Activated CD8-positive, alpha-beta memory T cell treated with anti-CD3 and anti-CD28 coated beads for 4 hours (primary cell): ENCODE measurements at places on chromosomes 2 and 18.

GRCh38 chr2:191302459-191303139 is 57.4 kb downstream of the MYO1B start:
- no peak for DNase-seq

DNA sequence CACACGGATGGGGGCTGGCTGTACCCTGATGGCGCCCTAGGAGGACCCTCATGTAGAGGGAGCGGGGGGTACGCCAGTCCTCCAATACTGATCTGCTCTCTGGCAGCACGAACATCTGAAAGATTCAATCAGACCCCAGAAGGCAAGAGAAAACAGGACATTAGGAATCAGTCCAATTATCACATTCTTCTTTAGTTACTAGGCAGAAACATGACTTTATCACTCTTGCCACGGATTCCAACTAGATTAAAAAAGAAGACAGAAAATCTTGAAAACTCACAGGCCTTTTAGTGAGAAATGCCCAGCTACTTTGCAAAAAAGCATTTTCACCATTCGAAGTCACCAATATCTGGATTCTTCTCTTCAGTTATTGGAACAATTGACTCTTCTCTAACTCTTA is 68.4 kb downstream of the ID2 start:
- DNase-seq = no peak

GRCh38 chr2:165633431-165633830 is 160.6 kb downstream of the GALNT3 start:
- DNase-seq = no peak

- DNase-seq = no peak
Observed at GRCh38 chr2:217941886-217942728, 60.7 kb downstream of the TNS1 start.

- no peak for DNase-seq
Observed at GRCh38 chr2:65300134-65300760, 72.6 kb downstream of the ACTR2 start.

DNA sequence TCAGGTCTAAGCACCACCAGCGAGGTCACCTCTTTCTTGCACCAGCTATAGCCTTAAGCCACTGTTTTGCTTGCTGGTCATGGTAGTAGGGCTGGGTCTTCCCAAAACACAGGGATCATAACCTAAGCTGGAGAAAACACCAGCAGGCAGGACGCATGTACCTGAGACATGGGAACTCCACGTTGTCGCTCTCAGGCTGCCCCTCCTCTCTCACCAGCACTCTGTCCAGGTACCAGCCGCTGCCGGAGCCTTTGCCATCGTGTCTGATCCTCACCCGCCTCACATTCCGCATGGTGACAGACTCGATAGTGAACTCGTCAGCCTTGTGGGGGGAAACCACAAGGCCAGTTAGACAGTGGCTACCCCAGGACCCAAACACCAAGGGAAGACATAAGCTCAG is 79.5 kb downstream of the LOXHD1 start:
- DNase-seq = no peak

DNA sequence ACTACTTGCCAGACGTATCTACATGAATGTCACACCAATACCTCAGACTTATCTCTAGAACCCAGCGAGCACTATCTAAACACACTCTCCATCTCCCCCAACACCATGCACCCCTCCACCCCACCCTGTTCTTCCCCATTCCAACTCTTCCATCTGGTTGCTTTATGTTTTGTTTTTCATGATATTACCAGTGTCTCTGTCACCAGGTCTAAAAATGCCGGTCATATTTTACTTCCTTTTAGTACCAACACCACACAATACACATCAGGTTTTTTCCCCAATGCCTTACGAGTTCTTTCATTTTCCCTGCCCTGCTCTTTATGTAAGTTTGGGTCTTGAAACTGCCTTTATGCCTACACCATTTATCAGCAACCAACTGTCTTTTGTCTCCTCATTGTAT is 10.2 kb upstream of the ITGA4 start:
- no peak for DNase-seq

DNA sequence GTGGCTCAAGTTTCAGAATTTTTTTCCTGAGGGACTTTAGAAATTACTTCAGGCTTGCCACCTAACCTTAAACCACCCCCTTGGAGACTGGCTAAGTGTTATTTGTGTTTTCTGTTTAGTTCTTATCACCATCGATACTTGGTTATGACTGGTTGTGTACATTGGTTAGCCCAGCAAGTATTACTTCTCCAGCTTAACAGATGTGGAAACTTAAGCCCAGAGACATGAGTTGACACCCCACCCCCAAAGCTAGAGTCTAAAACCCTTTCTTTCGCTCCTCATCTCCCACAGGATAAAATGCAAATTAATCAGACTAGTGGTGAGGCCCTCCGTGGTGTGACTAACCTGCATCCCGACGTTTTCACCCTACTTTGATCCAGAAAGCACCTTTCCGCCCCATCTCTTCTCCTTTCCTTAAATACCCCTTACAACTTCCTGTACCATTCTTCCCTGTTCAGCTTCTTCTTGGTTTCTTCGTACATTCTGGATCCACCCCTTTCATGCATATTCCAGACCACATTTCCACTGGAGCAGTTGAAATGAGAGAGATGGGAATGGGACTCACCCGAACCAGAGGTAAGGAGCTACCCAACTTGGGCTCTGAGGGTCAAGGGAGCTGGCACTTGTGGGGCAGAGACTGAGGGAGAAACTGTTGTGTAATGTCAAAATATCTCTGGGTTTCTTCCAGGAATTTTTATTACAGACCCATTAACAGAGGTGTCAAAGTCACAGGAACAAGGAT is 819 bp upstream of the MAP3K2 start:
- DNase-seq = no peak

DNA sequence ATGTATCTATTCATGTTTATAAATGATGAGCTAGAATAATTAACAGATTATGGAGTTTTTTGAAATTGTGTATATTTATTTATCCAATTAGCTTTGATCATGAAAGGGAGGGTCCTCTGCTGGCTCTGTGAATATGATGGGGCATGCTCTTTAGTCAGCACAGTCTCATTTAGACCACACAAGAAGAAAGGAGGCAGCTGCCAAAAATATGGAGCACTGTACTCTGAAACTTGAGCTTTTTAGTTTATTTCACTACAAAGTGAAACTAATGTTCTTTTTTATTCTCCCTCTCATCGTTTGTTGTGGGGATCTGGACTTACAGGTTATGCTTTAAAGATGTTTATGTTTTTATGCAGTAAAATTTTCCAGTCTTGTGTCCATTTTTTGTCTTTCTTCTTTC is 266.9 kb upstream of the GULP1 start:
- DNase-seq = no peak

GRCh38 chr2:14804902-14805301 is 172.4 kb downstream of the LRATD1 start:
- no peak for DNase-seq

DNA sequence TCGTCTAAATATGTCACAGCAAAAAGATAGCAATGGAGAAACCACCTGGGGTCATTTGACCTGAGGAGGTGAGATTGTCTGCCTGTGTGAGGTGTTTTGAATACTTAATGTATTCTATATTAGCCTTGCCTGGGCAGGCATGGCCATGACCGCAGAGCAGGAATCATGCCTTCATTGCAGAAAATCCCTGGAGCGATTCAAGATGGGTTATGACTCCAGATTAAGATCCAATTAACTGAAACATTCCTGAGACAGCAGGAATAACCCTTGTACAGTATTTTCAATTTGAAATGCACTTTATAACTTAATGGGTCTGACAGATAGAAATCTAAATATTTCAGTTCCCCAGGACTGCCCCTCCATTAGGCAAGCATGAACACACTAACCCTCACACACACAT is 227.3 kb upstream of the RAB6C start:
- no peak for DNase-seq

DNA sequence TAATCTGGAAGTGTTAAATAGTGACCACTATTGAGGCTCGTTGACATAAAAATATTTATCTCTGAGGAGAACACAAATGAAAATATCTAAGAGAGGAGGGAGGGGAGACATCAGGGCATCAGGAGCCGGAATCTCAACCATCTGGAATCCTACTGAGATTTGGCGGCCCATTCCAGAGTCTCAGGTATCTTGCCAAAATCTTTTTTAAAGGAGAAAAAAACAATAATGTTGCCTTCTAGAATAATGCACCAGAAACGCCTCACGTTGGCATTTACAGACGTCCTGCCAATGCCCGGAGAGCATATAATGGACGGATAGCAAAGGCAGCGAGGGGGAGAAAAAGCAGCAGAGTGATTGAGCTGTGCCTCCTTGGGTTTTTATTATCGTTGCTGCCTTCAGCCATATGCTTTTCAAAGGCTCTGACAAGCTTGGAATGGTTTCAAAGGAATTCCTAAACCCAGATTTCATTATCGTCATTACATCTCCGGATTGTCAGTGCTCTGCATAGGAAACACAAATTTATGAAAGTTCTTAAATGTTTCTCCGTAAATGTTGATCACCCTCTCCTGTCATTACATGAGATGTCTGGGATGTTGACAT is 30.9 kb upstream of the EGR4 start:
- DNase-seq = no peak

DNA sequence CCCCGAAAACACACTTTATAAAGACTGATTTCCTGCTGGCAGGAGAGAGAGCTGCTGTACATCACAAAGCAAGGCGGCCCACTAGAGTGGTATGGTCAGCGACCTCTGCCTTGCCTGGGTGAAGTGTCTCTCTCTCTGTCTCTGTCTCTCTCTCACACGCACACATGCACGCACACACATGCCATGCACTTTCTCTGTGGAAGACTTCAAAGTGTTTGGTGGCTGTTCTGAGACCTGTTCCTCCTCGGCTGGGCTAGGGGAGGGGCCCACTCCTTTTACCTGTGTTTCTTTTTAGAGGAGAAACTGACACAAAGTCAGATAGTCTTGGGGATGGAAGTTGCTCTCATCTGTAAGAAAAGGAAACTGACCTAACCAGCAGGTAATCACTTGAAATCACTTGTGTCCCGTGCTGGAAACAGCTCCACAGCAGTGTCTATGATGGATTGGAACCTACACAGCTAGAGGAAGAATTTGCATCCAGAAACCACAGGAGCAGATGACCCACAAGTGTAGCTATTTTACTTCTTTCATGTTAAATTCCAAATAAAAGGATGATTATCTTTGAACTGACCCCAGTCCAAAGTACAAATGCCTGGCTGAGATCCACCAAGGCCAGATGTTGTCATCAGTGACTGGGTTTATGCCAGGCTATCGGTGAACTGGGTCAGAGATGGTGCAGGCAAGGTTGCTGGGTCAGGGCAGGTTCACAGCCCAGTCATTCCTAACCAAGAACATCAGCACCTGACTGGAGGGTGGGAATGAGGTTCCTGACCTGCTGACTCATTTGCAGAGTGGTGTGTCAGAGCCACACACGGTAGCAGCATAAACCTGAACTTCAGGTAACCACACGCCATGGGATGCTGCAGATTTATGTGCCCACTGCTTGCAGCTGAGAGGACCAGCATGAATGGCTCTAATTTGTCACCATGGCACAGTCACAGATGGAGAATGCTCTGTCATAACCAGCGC is 63.0 kb downstream of the NPAS2 start:
- DNase-seq = no peak

- DNase-seq = no peak
Observed at GRCh38 chr2:224440988-224441387, 39.1 kb upstream of the FAM124B start.

DNA sequence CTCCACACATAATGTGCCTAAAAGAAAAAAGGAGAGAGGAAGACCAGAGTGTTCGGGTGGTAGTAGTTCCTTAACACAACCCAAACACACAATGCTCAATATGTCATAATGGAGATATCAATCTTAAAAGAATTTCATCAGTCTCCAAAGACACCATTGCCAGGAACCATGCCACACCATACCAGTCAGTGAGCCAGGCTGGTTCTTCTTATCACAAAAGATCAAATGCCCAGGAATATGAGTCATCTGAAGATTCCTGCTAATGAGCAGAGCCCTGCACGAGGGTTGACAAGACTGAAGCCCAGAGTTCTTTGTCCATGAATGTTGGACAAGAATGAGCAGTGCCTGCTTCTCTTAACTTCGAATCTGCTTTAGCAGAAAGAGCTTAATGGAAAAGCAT is 262.3 kb downstream of the ZNF516 start:
- DNase-seq = no peak

- no peak for DNase-seq
Observed at GRCh38 chr2:235595422-235596010, 101.7 kb downstream of the AGAP1 start.
